Forelimb muscle (tissue), 1 donor: ENCODE measurements at places on chromosomes 2 and 18.

GRCh38 chr2:55776479-55776878 lies 82.8 kb upstream of the PNPT1 start:
- no peak for DNase-seq

- DNase-seq = no peak
Measured at GRCh38 chr18:46337271-46337670, 233.1 kb downstream of the HAUS1 start.

- peak; percentile 62 for DNase-seq
Measured at GRCh38 chr2:54287532-54287931, 31.5 kb upstream of the TSPYL6 start.

DNA sequence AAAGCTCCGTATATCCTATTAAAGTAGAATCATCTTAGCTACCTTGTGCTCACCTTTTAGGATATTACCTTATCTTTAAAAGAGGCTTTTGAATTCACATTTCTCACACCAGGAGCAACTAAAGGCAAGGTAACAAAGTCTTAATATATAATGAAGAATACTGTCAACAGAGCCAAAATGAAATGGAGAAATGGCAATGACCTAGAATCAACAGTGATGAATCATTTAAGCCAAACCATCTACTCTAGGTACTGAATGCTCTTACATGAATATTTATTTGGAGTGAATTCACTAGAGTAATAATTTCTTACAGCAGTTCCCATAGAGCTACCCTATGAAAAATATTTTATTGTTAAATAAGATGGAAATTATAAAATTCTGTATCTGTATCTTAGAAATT lies 421.0 kb downstream of the RND3 start:
- DNase-seq = no peak

GRCh38 chr2:144546933-144547332 lies 27.0 kb upstream of the ZEB2 start:
- DNase-seq = no peak

- no peak for DNase-seq
Measured at GRCh38 chr2:166439078-166439477, 55.0 kb downstream of the SCN7A start.

DNA sequence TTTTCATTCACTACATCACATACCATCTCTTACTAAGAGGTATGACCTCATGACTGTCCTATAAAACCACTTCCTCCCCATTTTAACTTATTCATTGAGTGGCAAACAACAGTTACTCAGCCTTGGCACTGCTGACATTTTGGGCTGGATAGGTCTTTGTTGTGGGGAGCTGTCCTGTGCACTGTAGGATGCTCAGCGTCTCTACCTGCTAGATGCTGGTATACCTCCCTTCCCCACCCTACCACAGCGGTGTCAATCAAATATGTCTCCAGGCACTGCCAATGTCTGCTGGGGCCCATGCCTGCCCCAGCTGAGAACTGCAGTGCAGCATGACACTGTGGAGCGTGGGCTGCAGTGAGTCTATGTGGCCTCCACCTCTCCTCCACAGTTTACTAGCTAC lies 76.3 kb upstream of the MGAT4A start:
- no peak for DNase-seq

GRCh38 chr18:8439055-8439454 lies 170.2 kb upstream of the RAB12 start:
- DNase-seq = no peak

DNA sequence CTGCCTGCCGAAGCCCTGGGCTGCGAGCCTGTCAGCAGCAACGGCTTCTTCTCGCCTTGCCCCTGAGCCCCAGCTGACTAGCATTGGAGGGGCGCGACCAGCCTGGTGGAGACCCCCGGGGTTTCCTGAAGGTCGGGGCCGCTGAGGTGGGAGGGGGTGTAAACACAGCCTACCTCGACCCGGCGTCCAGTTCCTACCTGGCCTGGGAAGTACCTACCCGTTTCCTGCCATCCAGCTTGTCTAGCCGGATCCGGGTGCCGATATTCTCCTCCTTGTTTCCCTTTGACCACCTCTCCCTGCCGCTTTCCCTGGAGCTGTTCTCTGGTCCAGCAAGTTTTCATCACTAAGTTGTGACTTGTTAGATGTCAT lies 511 bp downstream of the MOB4 start:
- DNase-seq = no peak

DNA sequence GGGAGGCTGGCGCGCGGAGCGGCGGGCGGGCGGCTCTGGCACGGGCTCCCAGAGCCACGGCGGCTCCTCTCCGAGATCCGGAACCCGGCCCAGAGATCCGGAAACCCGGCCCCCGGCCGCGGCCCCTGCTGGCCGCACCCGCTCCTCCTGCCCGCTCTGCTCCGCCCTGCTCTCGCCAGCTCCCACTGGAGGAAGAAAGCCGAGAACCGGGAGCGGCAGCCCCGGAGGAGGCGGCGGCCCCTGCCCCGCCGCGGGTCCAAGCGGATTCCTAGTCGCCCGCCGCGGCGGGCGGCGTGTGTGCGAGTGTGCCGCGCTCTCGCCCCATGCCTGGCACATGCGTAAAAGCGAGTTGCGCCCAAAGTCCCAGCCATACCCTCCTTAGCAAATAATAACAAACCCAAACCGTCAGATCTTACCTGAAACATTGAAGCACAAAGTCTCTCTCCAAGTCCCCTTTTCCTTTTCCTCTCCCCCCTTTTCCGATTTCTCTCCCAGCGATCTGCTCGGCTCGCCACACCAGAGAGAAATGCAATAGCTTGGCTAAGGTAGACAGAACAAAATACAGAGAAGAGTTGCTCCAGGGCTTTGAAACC lies 108.7 kb upstream of the KCTD1 start:
- no peak for DNase-seq

GRCh38 chr2:8477552-8478470 lies 204.0 kb upstream of the ID2 start:
- DNase-seq = no peak

DNA sequence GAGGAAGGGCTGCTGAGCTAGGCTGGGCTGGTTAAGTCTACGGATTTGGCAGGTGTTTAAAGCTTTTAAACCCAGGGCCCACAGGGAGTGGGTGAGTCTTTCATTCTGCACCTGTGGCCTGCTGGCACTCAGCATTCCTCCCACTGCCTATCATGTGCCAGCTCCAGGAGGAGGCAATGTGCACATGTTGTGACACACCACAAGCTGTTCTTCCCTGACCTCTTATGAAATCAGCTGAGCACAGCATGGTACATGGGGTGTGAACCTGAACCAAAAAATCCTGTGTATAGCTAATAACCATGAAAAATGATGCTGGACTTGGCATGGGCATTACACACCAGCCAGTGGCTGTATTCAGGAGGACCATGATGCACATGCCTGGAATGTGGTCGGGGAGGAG lies 297.9 kb upstream of the MMADHC start:
- DNase-seq = no peak

GRCh38 chr18:69127873-69128500 lies 272.7 kb upstream of the DOK6 start:
- DNase-seq = peak; percentile 17

DNA sequence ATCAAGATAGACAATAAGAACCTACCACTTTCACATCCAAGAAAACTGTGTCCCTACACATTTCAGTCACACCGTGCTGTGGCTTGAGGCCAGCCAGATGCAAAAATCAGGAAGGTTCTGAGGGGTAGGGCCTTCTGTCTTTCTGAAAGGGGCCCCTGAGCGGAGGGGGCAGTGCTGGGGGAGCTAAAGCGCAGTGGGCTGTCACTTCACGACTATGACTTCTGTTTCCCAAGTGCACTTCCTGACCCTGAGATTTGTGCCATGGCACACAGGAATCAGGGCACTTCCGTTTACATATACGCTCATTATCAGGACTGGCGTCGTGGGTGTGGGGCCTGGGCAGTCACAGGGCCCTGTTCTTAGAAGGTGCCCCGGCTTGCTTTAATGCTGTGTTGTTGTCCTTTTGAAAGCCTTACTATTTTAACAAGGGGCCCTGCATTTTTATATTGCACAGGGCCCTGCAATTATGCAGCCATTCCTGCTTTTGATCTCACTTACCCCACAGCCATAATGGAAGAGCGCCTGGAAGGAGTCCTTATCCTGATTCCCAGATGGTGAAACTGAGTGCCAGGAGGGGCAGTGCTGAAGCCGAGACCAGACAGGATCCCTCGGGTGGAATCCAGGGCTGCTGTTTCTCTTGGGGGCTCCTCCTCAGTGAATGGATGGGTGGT lies 620 bp downstream of the NGEF start:
- DNase-seq = no peak

- no peak for DNase-seq
Measured at GRCh38 chr2:179556425-179556824, 291.8 kb upstream of the SESTD1 start.

GRCh38 chr2:239634769-239635168 lies 233.9 kb upstream of the HDAC4 start:
- DNase-seq = no peak

- no peak for DNase-seq
Measured at GRCh38 chr2:220510668-220511067, 883.2 kb downstream of the SLC4A3 start.

DNA sequence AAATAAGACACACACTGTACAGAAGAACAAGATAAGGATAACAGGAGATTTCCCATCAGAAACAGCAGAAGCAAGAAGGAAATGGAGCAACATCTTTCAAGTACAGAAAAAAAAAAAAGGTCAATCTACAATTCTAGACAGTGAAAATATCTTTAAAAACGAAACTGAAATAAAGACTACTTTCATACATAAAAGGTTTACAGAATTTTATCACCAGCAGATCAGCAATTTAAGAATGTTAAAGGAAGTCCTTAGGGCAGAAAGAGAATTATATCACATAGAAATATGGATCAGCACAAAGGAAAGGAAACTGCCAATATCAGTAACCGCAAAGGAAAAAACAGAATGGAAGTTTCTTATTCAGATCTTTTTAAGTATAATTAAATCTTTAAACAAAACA lies 931.0 kb downstream of the EPHA4 start:
- no peak for DNase-seq

GRCh38 chr2:235849489-235849888 lies 318.7 kb downstream of the GBX2 start:
- no peak for DNase-seq

- DNase-seq = no peak
Measured at GRCh38 chr2:108635630-108636354, 83.5 kb upstream of the RANBP2 start.

- DNase-seq = no peak
Measured at GRCh38 chr2:113228991-113229716, 49.6 kb downstream of the PAX8 start.

DNA sequence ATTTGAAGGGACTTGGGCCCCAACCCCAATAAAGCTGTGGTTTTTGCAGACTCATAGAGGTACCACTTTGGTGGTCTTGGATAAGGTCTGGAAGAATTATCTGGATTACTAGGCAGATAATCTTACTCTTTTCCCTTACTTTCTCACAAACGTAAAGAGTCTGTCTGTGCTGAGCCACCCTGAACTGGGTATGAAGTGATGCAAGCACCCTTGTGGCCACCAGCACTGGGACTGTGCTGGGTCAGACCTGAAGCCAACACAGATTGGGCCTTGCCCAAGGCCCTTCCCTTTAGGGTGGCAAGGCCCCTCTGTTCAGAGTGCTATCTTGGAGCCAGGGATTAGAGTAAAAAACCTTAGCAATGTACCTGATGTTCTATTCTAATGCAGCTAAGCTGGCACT lies 827.0 kb upstream of the RAB6C start:
- DNase-seq = no peak

GRCh38 chr2:199018826-199019225 lies 438.9 kb downstream of the SATB2 start:
- DNase-seq = no peak

- no peak for DNase-seq
Measured at GRCh38 chr2:191311627-191312026, 66.4 kb downstream of the MYO1B start.

DNA sequence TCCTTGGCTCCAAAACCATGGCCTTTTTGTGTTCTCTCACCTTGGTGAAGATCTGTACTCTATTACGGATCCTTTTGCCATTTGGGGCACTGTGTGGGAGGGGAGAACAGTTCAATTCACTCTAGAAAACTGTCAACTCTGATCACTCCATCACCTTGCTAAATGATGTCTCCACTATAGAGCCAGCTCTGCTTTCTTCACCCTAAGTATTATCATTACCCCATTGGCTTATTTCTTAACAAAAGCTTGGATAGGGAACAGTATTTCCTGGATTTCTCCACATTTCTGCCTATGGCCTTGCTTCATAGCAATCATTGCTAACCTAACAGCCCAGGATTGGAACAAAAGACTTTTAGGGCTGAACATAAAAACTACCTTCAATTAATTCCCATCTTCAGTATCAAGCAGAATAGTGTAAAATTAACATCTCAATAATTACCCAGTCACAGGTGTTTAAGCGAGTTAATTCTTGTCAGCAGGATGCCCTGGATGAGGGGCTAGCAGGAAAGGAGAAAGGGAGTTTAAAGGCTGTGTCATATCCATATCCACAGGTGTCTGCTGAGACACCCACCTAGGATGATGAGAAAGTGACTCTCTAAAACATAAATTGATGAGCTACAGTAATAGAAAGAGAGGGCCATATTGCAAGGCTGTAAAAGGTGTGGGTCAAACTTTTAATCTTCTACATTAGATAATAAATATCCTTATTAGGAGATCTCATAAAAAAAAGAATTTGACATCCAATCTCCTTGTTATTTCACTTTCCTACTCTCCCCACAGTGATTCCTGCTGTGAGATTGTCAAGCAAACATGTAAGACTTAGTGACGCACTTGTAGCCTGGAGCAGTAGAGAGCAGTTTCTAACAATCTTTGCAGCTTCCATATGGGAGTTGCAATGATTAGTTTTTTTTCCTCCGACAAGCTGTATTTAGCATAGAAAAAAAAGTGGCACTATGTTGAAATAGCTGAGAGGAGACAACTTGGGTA lies 589.5 kb upstream of the NXPH2 start:
- no peak for DNase-seq

DNA sequence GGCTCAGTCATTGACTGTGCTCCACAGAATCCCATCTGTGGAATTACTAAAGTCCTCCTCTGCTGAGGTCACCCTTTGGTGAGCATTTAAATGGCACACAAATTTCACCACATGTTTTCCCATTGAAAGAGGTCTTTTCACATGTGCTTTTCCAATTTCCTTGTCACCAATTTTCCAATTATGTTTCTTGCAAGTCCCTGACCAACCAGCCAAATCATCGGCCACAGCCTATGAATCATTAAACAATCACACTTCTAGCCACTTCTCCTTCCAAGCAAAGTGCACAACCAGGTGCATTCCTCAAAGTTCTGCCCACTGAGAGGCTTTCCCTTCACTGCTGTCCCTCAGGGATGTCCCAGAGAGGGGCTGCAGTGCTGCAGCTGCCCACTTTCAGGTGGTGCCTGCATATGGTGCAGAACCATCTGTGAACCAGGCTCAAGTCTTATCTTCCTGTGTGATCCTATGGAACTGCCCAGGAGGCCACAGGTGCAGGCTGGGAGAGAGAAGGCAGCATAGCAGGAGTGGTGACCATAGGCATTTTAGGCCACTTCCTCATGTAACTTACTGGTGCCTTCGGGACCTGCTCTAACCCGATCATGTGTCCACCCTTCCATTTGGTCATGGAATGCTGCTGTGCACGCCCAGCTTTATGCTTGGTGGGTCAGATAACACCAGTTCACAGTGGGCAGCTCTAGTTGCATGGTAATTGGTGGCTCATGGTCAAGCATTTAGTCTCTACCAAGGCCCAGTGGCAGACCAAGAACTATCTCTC lies 153.0 kb downstream of the SEPTIN10 start:
- DNase-seq = no peak

GRCh38 chr2:27569398-27569797 lies 13.4 kb upstream of the ZNF512 start:
- no peak for DNase-seq
